HFFc6 (cell line): ENCODE measurements at places on chromosomes 5 and 9. TPM values are rescaled to one million over a fixed set of nuclear protein-coding genes. Genes with fewer than 3 reads are reported as not detected.

Gene SLC4A9
- total RNA-seq, result not detected in 2 replicates

Gene GABRG2
- not detected in 3 replicates for total RNA-seq

DNA sequence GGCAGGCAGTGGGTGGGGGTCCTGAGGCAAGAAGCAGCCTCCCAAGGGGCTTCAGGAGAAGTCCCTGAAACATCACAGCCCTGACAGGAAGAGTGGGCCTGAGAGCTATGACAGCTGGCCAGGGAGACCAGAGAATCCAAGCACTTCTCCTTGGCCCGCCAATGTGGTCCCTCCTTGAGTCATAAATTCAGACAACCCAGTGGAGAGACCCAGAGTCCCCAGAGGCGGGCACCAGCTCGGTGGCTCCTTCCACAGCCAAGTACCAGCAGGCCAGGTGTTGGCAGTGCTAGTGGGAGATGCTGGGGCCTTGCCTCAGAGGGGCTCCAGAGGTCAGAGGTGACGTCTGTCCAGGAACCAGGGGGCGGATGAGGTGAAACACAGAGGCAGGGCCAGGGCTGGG, 1.6 kb upstream of the DOK3 start:
- DNase-seq, result no peak

- no peak for DNase-seq
Measured at GRCh38 chr9:116580853-116581252, 106.3 kb upstream of the TRIM32 start.

GRCh38 chr5:171310212-171310818, 1.3 kb downstream of the TLX3 start:
- no peak for DNase-seq
